NCI-H187 treated with DMSO at 0.1 percent for 48 hours (cell line): ENCODE measurements at places on chromosomes 6 and 20.

GRCh38 chr20:19743640-19743995 is 14.4 kb upstream of the RIN2 start:
- no peak for DNase-seq

DNA sequence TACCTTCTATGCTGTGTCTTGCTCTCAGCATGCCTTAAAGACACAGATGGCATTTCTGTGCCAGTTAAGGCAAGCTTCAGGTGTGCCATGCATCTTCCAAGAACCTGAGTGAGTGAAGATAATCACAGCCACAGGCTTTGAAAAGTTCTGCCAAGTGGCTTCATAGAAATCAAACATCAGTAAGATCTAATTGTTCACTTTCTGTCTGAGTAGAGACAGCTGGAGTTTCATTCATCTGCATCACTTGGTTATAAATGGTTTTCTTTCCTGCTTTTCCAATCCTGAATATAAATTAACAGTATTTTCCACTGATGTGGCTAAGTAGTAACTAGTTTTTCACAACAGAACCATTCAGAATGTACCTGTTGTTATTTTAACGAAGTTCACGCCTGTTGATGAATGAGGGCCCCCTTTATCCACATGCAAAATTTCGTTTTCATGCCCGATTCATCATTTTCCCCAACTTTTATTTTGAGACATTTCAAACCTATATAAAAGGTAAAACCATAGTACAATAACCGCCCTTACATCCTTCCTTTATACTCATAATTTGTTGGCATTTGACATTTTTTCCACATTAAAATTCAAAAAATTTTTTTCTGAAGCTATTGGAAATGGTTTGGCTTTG is 38.6 kb upstream of the KCNG1 start:
- no peak for DNase-seq

DNA sequence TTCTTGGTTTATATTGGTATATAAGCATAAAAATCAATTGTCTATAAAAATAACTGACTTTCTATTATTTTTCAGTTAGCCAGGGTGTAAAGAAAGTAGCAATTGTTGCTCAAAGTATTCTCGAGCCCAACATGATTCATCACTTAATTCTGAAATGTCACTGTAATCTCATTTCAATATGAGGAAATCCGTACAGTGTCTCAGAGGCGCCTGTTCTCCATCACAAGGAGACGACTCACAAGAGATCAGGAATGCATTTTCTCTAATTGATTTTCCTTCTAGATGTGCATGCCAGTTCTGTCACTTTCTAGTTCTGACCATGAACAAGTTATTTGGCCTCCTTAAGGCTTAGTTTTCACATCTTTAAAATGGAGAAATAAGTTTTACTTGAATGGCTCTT is 753.1 kb downstream of the MAFB start:
- no peak for DNase-seq

DNA sequence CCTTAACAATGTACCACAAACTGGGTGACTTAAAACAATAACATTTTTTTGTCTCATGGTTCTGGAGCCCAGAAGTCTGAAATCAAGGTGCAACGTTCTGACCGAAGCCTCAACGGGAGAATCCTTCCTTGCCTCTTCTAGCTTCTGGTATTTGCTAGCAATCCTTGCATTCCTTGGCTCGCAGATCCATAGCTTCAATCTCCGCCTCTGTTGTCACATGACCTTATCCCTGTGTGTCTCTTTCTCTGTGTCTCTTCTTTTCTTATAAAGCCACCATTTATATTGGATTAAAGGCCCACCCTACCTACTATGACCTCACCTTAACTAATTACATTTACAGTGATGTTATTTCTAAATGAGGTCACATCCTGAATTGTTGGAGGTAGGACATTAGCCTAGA is 37.2 kb upstream of the DOK5 start:
- DNase-seq = no peak

DNA sequence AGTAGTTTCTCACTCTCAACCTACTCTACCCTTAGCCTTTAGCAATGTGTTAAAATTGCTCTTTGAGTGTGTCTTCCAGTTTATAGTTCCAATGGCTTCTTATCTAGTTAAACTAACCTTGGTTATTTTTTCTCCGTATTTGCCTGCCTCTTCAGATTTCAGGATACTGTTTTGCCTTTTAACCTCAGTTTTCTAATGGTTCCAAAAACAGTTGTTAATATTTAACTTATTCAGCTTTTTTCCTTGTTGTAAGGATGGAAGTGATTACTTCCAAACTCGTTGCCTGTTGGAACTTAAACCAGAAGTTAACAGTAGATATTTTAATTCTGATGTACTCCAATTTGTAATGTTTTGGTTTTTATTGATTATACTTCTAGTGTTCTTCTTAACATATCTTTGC is 1574.9 kb downstream of the HACE1 start:
- DNase-seq = no peak

GRCh38 chr20:37531856-37532255 is 4.2 kb upstream of the BLCAP start:
- DNase-seq = no peak

- DNase-seq = no peak
These were observed 41.7 kb downstream of the SUMO4 start for GRCh38 chr6:149441740-149442139.

DNA sequence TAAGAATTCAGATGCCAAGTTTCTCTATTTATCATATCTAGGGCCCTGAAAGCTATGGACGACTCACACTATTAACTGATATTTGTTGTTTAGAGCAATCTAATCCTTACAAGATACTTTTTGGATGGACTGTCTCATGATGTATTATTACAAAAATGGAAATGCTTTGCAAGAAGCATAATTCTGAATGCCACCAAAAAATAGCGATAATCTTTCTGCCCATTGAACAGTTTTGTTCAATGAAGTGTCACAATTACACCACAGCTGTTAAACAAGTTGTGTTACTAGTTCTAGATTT is 460.4 kb upstream of the JARID2 start:
- DNase-seq = no peak

GRCh38 chr20:40314278-40314677 is 374.8 kb downstream of the MAFB start:
- no peak for DNase-seq

DNA sequence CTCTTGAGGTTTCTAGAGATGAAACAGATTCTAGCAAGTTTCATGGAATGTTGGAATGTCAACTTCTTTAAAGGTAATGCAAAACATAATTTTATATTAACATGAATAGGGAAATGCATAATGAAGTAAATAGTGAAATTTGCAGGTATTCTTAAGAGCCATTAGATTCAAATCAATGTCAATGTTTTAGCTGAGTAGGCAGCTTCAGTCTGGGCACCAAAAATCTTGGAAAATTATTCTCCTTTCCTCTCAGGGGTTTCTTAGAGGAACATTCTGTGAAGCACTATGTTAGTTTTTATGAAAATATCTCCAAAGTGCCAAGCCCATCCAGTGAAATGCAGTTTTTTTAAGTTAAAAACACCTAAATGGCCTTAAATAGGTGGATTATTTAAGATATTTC is 300.8 kb downstream of the PAX1 start:
- no peak for DNase-seq

GRCh38 chr20:13041574-13042457 is 33.0 kb downstream of the SPTLC3 start:
- no peak for DNase-seq

GRCh38 chr20:14189794-14190402 is 147.5 kb downstream of the FLRT3 start:
- DNase-seq = no peak

DNA sequence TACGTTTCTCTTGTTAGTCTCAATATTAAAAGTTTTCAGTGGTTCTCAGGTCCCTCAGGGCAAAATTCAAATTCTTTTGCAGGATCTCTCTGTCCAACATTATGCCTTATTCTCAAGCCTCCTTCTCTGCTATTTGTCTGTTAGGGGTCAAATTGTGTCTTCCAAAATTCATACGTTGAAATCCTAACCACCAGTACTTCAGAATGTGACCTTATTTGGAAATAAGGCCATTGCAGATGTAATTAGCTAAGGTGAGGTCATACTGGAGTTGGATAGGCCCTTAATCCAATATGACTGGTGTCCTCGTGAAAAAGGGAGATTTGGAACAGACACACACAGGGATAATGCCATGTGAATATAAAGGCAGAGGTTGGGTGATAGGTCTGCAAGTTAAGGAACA is 64.1 kb upstream of the ADGRF1 start:
- no peak for DNase-seq

- DNase-seq = no peak
These were observed 18.0 kb downstream of the ADRM1 start for GRCh38 chr20:62320581-62321354.

- DNase-seq = no peak
These were observed 217.0 kb upstream of the MYLIP start for GRCh38 chr6:15911753-15912504.
